ENCODE measurements at places on chromosomes 6 and 20.
A peak's percentile ranks its signal among the peaks of the same experiment; 100 is the strongest.

- DNase-seq, result no peak
Measured at GRCh38 chr6:3117912-3118352, 579 bp upstream of the BPHL start.

- no peak for DNase-seq
Measured at GRCh38 chr6:79506251-79506650, 31.0 kb downstream of the LCA5 start.

DNA sequence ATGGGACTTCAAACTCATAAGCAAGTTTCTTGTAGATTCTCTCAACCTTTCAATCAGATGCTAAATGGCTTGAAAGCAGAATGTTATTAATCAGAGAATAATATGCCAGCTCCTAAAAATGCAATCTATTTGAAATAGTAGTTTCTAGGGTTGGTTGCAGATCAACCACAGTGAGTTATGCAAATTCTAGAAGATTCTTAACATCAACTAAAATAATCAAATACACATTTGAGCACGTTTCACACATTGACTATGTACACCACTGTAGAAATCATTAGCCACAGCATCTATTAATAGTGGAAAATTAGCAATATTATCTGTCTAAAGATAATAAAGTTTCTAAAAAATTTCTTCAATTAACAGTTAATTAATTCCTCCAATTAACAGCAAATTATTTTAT, 141.9 kb upstream of the GJE1 start:
- no peak for DNase-seq

DNA sequence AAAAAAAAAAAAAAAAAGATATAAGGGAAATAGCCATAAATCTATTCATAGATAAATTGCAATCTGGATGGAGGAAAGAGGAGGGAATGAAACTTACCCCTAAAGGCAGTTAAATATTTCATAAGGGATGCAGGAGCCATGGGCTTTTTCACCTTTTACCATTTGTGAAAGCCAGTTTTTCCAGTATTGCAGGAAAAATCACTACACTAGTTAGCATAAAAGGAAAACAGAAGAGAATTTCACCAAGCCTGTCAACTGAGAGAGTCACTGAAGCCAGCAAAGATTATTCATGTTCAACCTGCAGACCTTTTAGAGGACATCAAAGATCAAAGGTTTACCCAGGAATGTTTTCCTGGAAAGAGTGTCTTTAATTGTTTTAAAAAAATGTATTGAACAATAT, 969.7 kb downstream of the KIF16B start:
- DNase-seq, result no peak

DNA sequence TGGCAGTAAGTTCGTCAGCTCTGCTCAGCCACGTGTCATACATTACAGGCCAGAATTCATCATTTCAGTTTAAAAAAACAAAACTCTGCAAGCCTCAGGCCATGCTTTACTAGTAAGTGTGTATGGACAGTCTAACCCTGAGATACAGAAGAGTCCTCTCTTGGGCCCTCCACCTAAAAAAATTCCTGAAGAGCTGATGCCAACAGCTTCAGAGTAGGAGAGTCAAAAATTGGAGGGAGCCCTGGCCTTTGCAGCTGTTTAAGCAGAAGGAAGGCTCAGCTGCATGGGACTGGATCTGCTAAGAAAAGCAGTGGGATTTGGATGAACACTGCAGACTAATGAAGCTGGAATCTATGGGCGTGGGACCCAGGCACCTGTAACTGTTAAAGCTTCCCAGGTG, 47.2 kb upstream of the FAM8A1 start:
- DNase-seq, result no peak

DNA sequence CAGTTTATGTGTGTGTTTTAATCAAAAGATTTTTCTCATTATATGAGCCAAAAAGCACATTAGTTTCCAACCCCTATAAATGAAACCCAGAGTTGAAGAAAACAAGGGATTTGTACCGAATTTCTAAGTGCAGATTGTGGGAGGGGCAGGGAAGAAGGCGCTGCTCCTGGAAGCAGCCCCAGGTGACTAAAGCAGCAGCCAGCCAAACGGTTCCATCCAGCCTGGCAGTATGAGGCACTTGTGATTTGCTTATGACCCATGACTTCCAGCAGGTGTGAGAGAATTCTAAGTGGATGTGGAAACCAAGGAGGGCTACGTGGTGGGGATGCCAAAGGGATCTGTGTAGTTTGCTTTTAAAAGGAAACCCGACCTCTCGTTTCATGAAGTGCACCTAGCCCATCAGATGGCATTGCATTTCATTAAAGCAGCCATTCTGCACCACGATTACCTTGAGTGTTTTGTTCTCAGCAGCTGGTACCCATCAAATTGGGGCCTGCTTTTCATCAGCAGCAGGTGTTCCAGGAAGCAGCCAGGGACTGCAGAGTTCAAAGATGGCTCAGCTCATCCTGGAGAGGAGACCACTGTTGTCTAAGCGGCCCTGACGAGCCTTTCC, 79.1 kb downstream of the DTD1 start:
- DNase-seq, result no peak

DNA sequence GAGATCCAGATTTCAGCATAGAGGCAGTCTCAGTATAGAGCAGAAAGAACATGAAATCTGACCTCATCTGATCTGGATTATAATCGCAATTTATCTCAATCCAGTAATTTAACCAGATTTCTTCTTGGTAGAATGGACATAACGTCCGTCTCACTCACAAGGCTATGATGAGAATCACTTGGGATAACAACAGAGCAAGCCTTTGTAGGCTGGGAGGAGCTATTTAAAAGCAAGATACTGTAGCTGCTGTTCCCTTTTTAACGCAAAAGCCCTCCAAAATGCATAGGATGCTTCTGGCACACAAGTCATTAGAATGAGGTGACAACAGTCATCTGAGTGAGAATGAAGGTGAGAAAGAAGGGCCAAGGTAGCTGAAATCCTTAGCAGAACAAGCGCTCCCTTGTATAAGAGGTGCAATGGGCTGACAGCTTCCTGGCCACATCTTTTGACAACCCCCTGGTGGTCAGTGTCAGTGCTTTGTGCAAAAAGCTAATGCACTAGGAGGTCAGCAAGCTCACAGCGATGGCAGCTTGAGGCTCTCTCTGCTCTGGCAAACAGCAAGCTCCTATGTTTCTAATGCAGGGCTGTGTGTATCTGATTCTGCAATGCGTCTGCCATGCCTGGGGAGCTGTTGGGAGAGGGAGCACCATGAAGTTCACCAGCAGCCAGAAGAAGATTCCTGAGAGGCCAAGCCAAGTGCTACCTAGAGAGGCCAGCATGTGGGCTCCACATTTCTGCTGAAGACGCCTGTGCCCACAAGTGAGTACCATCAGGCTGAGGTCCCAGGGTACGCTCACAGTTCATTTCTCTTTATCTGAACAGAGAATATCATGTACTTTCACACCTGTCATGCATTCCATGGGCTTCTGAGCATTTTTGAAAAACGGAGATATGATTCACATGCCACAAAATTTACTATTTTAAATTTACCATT, 16.2 kb downstream of the METTL24 start:
- DNase-seq, result no peak

DNA sequence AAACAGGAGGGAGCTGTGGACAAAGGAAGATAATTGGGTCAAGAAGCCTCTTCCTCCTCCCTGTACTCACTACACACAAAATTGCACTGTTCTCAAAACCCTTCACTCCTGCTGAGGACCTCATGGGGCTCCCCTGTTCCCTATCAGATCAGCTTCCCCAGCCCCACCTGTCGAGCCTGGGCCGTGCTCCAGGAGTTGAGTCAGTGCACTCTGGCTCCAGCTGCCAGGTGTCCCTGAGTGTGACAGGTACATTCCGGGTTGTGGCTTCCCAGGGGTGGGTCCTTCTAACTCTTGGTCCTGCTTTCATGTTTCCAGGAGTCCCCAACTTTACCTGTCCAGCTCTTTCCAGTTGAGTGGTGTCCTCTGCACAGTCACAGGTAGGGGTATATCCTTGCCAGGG, 8.4 kb downstream of the RAB5IF start:
- DNase-seq, result no peak

DNA sequence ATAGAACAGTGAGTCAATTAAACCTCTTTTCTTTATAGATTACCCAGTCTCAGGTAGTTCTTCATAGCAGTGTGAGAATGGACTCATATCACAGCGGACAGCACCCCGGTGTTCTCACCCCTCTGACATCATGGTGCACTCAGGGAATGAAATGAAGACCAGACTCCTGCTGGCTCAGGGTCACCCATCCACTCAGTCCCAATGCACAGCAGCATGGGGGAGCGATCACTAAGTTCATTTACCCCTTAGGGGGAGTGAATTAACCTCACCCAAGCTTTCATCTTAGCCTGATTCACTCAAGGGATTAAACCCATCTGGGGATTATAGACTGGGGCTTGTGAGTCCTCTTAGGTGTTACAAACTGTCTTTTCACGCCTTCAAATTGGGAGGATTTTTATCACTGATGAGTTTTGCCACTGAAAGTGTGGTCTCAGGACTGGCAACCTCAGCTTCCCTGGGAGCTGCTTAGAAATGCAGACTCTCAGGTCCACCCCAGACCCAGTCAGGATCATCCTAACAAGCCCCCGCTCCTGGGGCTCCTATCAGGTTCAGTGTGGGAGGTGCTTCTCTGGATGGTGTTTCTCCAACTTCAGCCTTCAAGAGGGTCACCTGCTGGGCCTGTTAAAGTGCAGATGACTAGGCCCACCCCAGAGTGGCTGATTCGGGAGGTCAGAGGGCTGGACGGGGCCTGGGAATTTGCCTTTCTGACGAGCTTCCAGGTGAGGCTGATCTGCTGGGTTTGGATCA, 44.3 kb upstream of the FRMD1 start:
- no peak for DNase-seq

- peak; percentile 77 for DNase-seq
Measured at GRCh38 chr6:127515234-127515793, 3.8 kb downstream of the MTCL3 start.
